Fibroblast of skin of left biceps (primary cell): ENCODE measurements at places on chromosomes 7 and 10.

- DNase-seq = no peak
Observed at GRCh38 chr10:5271526-5271925, 74.9 kb downstream of the AKR1C4 start.

DNA sequence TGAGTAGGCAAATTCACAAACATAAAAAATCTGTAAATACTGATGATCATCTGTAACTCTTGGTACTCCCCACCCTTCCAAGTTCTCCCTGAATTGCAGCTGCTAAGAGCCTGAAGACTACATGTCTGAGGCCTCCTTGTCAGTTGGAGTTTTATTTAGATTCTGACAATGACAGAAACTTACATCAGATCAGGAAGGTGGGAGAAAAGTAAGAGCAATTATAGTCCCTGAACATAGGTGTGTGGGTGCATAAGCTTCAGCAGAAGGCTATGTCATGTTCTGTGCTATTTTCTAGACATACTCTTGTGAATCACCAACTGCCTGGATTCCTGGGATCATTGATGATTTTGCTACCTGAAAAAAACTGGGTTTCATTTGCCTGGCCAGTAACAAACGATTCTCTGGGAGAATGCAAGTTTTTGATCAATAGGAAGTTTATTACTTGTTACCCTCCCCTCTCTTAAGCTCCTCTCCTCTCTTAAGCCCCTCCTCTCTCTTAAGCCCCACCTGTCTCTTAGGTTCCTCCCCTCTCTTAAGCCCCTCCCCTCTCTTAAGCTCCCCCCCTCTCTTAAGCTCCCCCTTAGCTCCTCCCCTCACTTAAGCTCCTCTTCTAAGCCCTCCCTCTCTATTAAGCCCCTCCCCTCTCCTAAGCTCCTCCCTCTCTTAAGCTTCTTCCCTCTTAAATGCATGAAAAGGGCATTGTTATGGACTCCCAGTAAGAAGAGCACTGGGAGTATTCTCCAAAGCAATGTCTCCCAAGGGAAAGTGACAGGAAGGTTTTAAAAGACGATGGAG, 1183.4 kb upstream of the AUTS2 start:
- no peak for DNase-seq

DNA sequence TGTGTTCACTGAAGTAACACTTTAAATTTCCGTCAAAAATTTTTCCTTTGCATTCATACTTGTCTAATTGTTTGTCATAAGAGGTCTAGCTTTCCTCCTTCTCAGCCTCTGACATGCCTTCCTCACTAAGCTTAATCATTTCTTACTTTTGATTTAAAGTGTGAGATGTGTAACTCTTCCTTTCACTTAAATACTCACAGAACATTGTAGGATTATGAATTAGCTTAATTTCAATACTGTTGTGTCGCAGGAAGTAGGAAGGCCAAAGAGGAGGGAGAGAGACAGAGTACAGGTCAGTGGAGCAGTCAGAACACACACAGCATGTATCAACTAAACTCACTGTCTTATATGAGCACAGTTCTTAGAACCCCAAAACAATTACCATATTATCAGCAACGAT, 99.0 kb downstream of the SRPK2 start:
- DNase-seq = no peak

DNA sequence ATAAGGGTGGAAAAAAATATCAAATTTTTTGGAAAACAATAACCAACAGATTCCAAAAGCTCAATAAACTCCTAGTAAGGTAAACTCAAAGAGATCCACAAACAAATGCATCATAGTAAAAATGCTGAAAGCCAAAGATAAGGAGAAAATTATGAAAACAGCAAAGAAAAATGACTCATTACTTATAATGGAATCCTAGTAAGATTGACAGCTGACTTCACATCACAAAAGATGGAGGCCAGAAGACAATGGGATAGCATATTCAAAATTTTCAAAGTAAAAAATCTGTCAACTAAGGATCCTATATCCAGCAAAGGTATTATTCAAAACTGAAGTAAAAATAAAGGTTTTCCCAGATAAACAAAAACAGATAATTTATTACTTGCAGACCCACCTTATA, 183.4 kb upstream of the VIPR2 start:
- no peak for DNase-seq

DNA sequence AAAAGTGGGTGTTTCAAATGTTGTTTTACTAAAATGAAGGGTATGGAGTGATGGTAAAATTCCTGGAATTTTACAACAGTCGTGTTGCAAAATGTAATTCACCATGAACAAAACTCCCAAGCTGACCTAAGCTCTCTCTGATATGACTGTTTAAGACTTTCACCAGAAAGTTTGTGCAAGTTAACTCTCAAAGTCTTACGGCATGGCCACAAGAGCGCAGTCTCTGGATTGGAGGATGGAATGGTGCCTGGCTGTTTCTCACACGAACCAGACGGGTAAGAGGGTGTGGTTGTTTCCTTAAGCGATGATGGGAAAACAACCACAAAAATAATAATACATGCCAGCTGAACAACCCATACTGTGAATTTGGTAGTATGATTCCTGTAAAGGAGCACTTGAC, 662.5 kb downstream of the KCNMA1 start:
- DNase-seq = no peak

GRCh38 chr10:131143425-131144165, 167.9 kb downstream of the TCERG1L start:
- DNase-seq = no peak

- DNase-seq = no peak
Observed at GRCh38 chr7:126228356-126229061, 1024.2 kb downstream of the GRM8 start.

DNA sequence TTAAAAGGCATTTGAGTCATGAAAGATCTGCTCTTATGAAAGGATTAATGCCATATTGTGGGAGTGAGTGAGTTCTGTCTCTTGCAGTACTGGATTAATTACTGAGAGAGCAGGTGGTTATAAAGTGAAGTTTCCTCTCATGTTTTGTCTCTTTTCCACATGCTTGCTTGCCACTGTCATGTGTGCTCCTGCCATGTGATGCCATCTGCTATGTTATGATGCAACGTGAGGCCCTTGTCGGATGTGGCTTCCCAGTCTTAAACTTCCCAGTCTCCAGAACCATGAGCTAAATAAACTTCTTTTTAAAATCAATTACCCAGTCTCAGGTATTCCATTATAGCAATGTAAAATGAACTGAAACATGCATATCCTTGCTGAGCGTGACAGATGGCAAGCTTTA, 22.7 kb upstream of the TCTN3 start:
- DNase-seq = no peak

DNA sequence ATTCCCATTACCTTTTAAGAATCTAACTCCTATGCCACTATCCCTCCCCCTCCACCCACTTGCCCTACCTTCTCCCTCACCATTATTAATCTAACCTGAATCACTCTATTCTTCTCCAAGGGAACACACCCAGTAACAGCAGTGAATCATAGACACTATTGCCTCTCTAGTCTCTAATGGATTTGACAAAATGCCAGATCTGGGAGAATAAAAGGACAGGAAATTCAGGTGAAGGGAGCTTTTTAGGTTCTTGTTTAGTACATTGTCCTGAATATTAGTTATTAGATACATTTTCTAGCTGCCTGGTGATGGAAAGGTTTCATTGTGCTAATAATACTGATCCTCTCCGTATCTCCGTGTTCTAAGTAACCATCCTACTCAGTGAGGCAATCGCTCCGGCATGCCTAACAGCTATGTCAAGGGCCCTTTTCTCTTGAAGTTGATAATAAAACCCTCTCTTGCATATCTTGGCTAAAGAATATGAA, 4.1 kb upstream of the SFR1 start:
- DNase-seq = no peak

DNA sequence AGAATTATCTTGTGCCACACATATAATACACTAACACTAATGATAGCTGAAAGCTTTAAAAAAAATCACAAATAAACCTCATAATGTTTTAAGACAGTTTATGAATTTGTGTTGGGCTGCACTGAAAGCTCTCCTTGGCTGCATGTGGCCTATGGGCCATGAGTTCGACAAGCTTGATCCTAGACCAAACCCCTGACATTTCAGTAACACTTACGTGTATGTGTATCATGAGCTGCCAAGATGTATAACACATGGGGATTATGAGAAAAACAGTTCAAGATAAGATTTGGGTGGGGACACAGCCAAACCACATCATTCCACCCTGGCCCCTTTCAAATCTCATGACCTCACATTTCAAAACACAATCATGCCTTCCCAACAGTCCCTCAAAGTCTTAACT, 823.8 kb downstream of the PCDH15 start:
- no peak for DNase-seq

GRCh38 chr7:92872701-92873100, 36.3 kb upstream of the CDK6 start:
- no peak for DNase-seq

- DNase-seq = no peak
Observed at GRCh38 chr7:66741710-66742049, 1.1 kb downstream of the RABGEF1 start.

DNA sequence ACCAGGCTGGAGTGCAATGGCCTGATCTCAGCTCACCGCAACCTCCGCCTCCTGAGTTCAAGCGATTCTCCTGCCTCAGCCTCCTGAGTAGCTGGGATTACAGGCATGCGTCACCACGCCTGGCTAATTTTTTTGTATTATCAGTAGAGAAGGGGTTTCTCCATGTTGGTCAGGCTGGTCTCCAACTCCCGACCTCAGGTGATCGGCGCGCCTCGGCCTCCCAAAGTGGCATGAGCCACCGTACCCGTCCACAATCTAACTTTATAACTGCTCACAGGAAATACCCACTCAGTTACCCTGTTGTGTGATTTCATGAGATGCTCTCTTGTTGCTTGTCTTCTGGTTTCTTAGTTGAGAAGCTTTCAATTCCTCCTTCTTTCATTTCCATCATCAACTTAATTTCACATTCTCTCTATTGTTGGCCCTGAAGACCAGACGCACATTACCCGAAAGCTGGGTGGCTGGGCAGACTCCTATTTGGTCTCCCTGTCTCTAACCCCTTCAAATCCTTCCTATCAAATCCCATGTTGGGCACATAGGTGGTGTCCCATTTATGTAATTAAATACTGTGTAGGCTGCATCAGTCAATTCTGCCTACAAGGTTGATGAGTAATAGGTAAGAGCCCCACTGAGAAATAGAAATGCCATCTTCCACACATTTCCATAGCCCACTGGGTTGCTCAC, 1.1 kb upstream of the GSTO2 start:
- no peak for DNase-seq

DNA sequence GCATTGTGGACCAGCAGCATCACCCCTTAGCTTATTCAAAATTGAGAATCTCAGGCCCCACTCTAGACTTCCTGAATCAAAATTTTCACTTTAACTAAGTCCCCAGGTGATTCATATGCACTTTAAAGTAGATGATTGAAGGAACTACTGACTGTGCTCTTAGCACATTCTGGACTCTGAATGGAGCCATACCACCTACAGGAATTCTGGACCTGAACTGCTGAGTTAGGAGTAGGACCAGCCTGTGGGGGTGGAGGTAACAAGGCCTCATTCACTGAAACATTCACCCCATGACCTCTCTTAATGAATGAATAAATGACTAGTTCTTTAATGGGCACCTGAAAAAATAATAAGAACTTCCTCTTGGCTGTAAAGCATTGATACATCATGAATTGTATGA, 7.3 kb downstream of the PDK4 start:
- no peak for DNase-seq

DNA sequence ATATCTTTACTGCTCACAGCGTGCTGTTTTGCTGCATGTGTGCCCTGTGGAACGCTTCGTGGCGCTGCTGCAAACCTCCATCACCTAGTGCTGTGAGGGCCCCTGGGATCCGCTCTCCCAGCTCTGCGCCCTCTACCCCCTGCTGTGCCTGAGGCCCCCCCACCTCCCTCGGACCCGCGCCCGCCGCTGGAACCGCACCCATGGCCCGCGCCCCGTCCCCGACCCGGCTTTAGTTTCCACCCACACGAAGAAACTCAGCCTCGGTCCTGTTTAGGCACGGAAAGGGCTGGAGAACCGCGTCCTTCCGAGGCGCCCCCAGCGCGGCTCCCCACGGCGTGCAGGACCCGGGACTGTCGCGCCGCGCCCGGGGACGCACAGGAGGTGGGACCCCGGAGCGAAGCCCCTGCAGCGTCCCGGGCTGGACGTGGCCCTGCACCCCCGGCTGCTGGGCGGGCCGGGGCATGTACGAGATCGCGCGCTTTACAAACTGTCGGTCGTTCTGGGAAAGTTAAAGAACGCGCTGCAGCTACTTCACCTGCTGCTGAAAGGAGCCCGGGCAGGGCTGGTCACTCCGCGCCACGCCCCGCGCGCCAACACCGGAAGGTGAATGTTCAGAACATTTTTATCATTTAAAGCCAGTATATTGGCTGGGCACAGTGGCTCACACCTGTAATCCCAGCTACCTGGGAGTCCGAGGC, 54.3 kb downstream of the BMS1 start:
- no peak for DNase-seq

DNA sequence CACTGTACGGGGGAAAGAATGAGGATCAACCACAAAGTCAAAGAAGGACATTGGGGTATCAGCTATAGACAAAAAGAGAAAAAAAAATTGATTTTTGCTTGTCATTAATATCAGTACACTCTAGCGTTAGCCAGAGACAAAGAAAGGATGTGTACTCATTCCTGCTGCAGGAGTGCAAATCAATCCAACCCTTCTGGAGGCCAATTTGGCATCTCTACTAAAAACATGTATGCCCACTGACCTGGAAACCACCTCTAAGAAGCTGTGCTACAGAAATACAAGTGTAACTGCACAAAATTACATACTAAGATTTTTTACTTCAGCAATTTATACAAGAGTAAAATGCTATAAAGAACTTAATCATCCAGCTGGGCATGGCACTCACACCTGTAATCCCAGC, 13.6 kb downstream of the NSMCE4A start:
- DNase-seq = no peak

- peak; percentile 60 for DNase-seq
Observed at GRCh38 chr7:44633254-44634186, 27.1 kb downstream of the OGDH start.

DNA sequence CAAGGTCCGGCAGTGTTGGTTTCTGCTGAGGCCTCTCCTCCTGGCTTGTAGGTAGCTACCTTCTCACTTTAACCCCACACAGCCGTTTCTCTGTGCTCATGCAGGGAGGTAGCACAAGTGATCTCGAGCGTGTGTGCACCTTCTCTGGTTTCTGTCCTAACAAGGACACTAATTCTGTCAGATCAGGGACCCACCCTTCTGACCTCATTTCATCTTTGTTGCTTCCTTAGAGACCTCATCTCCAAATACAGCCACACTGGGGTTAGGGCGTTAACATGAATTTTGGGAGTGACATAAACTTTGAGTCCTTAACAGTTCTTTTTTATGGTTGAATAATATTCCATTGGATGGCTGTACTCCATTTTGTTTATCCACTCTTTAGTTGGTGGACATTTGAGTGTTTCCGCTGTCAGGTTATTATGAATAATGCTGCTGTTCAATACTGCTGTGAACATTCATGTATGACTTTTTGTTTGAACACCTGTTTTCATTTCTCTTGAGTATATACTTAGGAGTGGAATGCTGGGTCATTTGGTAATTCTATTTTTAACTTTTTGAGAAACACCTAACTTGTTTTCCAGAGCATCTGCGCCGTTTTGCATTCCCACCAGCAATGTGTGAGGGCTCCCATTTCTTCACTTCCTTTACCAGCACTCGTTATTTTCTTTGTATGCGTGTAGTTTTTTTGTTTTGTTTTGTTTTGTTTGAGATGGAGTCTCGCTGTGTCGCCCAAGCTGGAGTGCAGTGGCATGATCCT, 57.5 kb downstream of the LCOR start:
- no peak for DNase-seq
